ENCODE measurements at places on chromosomes 1 and 21.

GRCh38 chr1:115495625-115496024 lies 146.1 kb upstream of the VANGL1 start:
- no peak for DNase-seq

DNA sequence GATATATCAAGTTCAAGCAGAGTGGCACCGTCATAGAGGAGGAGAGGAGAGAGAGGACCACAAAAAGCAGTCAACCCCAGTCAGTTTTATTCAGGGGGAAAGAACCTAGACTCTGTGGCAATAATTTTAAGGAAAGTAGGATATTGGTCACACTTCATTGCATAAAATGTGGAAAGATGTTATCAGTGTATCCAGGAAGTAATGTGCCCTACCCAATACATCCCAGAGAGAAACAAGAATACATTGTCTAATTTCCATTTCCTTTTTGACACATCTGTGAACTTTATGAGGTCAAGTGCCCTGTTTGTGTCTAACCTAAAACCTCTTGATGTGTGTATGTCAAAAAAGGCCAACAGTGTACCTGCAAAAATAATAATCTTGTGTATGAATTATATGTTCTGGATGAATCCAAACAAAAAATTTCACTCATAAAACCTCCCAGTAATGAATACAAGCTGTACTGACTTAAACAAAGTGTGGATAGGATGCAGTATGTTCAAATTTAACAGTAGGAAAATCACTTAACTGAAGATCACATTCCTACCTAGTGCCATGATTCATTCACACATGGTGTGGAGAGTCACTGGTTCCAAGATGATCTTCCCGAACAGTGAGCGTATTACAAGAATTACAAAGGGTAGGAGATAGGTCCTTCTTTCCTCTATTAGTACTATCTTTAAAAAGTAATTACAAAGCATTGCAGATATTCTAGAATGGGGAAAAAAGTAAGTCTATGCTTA lies 712.1 kb upstream of the CXADR start:
- no peak for DNase-seq

DNA sequence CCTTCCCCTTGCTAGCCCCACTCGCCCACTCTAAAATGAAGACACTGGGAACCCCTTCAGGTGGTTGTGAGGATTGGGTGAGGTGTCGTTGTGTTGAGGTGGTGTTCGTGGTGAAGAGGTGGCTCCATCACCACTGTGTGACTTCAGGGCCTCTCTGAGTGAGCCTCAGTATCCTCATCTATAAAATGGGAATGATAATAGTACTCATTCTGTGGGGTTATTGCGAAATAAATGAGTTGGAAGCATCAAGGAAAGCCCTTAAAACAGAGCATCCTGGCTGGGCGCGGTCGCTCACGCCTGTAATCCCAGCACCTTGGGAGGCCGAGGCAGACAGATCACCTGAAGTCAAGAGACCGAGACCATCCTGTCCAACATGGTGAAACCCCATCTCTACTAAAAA lies 6.7 kb upstream of the MARCKSL1 start:
- DNase-seq = no peak

DNA sequence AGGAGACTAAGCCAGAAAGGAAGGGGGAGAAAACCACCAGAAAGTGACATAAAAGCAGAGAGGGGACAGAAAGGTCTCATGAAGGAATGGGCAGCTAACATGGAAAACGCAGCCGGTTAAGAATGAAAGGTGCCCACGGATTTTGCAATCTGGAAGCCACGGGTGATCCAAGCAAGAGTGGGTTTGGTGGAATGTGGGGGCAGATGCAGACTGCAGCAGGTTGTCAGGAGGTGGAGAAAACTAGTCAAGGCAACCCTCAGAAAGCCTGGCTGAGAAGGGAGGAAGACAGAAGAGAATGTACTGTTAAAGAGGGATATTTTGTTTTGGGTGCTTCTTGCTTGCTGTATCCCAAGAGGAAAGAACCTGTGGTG lies 12.6 kb upstream of the SMIM12 start:
- no peak for DNase-seq

DNA sequence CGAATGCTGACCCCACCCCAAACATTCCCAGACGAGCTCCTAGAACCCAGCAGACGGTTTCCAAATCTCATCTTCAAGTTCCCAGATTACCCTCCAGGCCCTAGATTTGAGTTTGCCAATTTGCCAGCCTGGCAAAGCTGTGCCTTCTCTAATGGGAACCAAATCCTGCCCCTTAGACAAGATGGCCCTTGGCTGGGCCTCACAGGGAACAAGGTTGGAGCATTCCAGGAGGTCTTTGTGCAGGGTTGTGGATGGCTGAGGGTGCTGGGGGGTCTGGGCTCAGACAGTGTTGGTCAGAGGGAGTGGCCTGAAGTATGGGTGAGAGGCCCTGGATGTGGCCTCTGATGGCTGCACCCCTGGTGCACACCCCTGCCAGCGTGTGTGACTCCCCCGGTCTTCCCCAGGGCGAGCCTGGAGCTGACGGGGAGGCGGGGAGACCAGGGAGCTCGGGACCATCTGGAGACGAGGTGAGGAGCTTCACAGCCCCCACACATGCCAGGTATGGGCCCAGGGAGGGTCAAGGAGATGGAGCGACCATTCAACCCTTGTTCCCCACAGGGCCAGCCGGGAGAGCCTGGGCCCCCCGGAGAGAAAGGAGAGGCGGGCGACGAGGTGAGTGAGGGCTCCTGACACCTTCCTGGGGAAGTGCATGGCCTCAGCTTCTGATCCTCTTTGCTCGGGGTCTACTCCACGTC lies 10.2 kb downstream of the COL6A1 start:
- DNase-seq = no peak
